Activated naive CD4-positive, alpha-beta T cell treated with anti-CD3 and anti-CD28 coated beads, Interleukin-2, amount 10 ng/mL, durations not matched to agents 7 days and 5 days (primary cell): ENCODE measurements at places on chromosomes 5 and 9.

GRCh38 chr9:89811356-89811755 is 206.5 kb downstream of the GADD45G start:
- DNase-seq, result no peak

GRCh38 chr5:156836846-156837245 is 13.2 kb upstream of the PPP1R2B start:
- DNase-seq, result no peak

GRCh38 chr9:131587331-131587730 is 42.0 kb downstream of the PRRT1B start:
- DNase-seq, result no peak

- DNase-seq, result no peak
These were observed 210.9 kb downstream of the C9orf152 start for GRCh38 chr9:109996936-109997580.

DNA sequence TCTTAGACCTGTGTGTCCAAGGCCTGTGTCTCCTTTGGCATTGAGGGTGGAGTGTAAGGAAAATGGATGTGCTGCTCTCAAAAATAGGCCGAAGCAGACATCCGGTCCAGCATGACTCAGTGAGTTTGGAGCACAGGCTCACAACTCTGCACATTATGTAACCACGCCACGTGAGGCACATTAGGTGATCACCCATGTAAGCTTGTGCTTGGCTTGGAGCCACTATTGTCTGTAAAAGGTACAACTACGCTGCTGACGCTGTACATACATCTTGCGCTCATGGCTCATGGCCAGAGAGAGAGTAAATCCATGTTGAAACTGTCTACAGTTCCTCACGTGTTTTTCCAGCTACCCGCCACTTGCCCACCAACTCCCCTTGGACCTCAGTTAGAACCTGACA is 177.5 kb downstream of the PDE4D start:
- DNase-seq, result no peak

DNA sequence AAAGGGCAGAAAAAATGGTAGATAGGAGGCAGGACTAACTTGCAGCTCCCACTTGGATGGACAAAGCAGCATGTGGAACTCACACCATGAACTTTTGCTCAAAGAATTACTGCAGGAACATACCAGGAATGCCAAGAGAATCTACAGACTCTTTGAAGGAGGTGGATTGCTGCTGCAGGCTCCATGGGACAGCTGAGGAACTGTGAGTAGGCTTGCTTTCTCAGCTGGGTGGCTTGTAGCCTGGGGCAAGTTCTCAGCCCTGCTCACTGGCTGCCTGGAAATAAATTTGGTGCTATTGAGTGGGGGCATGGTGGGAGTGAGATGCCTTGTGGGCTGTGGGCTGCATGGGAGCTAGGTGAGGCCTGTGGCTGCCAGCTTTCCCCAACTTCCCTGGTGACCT is 574.5 kb downstream of the PRELID2 start:
- no peak for DNase-seq

- no peak for DNase-seq
These were observed 56.9 kb upstream of the GGTA1 start for GRCh38 chr9:121556580-121556979.

DNA sequence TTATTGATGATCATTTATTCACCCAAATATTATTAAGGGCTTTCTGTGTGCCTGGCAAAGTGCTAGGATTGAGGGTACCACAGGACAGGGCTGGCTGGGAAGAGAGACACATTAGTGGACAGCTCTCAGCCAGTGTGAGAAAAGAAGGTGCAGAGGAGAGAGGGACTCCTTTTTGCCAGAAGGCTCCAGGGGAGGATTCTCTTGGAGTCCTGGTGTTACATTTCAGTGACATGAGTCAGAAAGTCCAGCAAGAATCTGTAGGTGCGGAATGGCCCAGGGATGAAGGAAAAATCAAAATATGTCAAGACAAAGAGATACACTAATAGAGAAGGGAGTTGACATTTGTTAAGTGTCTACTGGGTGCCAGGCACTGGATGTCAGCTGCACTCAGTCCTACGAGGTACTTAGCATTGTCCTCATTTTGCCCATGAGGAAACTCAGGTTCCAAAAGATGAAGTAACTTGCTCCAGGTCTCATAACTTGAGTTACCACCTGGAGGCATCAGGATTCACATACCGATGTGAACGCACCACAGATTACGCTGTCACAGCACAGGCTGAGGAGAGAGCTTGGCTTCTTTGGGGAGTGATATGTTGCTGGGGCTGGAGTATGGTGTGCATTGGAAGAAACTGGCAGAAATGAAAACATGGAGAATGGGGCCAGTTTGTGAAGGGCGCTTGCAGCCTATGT is 60.5 kb downstream of the RASGRF2 start:
- DNase-seq, result no peak

GRCh38 chr5:31119938-31120641 is 73.4 kb upstream of the CDH6 start:
- DNase-seq, result no peak

DNA sequence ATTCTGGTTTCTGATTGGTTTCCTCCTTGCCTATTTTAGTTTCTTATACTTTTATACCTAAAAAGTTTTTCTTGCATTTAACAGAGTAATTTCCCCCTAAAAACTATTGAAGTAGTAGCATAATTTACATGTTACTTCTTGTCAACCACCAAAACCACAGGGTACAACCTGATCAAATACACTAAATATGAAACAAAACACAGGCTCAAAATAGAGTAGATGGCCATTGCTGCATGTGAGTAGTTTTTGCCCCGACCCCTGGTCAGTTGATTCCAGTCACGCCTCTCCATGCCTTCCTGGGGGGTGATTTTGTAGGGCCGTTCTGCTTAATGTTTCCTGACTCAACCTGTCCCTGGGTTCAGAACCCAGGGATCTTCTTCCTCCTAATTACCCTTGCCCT is 101.8 kb downstream of the TLE4 start:
- DNase-seq, result no peak

- peak; percentile 23 for DNase-seq
These were observed 1.4 kb downstream of the ADAMTS2 start for GRCh38 chr5:179343719-179344430.

DNA sequence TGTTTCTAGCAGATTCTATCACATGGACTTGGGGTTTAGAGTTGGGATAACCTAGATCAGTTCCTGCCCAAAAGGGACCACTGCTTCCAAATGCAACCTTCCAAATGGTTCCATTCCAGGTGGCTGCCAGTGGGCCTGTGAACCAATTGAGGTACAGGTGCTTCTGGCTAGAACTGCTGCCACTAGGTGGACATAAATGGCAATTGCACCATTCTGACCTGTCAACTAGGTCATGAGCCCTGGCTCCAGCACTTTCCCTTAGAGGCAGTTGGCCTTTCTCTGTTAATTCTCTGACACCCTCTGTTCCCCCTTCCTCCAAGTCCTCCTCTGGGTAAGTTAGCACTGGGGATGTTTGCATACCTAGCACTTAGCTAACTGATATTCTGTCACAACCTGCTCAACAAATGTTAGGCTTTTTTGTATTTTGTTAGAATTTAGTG is 16.6 kb upstream of the HEMGN start:
- peak; percentile 74 for DNase-seq

DNA sequence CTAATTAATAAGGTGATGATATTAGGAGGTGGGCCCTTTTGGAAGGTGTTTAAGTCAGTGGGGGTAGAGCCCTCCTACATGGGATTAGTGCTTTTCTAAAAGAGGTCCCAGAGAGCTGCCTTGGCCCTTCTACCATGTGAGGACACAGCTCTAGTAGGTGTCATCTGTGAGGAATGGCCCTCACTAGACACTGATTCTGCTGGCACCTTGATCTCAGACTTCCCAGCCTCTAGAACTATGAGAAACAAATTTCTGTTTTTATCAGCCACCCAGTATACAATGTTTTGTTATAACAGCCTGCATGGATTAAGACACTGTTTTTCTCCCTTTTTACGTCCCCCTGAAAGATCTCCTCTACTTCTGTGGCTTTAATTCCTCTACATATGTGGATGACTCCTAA is 31.6 kb downstream of the ACER2 start:
- no peak for DNase-seq

- no peak for DNase-seq
These were observed 28.4 kb downstream of the PRRC2B start for GRCh38 chr9:131422241-131422792.

DNA sequence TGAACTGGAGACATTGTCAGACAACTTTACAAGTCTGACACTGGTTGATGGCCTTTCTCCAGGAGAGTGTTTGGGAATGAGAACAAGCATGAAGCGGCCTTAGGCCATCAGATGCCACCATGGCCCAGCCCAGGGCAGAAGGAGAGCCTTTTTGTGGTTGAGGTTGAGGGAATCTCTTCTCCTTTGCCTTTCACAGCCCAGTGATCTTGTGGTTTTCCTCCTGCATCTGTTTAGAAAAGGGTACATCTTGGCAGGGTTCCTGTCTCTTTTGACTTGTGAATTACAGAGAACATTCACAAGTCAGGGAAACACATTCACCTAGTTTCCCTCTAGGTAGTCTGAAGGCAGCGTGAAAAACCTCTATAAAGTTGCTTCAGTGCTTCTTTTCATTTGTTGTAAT is 27.5 kb downstream of the DMRT2 start:
- DNase-seq, result no peak

GRCh38 chr9:131478421-131478868 is 24.3 kb upstream of the POMT1 start:
- DNase-seq, result peak; percentile 71

- DNase-seq, result no peak
These were observed 35.4 kb upstream of the ERCC6L2 start for GRCh38 chr9:95840074-95840473.

DNA sequence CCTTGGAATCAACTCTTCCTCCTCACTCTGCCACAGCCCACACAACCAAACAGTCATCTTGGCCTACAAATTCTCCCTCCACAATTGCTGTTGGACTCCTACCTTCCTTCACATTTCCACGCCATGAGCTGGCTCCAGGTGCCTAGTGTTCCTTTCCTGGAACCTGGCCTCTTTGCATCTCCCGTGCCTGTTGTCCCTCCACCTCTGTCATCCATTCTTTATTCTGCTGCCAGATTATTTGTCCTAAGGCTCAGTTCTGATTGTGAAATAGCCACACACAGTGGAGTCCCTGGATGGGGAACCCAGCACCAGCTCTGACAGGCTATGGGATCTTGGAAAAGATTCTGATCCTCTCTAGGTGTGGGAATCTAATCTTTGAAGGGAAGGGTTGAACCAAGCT is 109.1 kb upstream of the ANKH start:
- DNase-seq, result no peak

GRCh38 chr9:71830929-71831328 is 62.6 kb upstream of the CEMIP2 start:
- no peak for DNase-seq

DNA sequence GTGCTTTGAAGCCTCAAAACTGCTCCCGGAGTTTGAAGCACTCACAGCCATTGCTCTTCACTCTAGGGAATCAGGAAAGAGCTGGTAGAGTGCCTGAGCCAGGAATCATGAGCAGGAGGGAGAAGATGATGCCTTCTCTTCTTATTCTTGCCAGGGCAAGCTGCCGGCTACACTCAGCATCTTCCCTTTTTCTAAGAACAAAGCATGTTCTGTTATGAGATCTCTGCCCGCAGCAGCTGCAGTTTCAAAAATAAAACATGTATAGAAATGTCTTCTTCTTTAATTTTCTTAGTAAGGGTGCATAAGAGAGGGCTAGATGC is 57.9 kb upstream of the RICTOR start:
- DNase-seq, result no peak

- DNase-seq, result no peak
These were observed 391.5 kb downstream of the CCDC171 start for GRCh38 chr9:15944341-15944740.

GRCh38 chr9:128886211-128886891 is 4.4 kb downstream of the LRRC8A start:
- no peak for DNase-seq

- DNase-seq, result no peak
These were observed 152.0 kb downstream of the MTRR start for GRCh38 chr5:8020861-8021514.
